ENCODE measurements at places on chromosomes 4 and X.

DNA sequence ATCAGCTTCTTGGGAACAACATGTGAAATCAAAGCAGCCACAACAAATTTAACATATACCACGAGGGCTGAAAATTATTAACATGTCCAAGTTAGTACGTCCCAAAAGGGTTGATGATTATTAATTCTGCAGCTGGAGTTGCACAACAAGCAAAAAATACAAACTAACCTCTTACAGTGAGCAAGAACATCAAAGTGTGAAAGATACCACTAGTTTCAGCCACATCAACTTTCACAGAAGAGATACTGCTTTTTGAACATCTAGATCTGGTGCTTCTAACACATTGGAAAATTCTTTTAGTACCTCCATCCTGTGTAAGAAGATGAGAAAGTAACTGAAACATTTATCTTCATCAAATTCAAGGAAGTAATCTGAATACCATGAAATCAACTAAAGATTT lies 334.1 kb downstream of the PCDH7 start:
- DNase-seq: no peak

GRCh38 chrX:102498732-102499131 lies 17.8 kb downstream of the TMSB15A start:
- no peak for DNase-seq

- DNase-seq: no peak
Observed at GRCh38 chr4:68927165-68927564, 24.4 kb downstream of the UGT2A3 start.

GRCh38 chrX:107454302-107454701 lies 4.8 kb downstream of the FRMPD3 start:
- DNase-seq: no peak

DNA sequence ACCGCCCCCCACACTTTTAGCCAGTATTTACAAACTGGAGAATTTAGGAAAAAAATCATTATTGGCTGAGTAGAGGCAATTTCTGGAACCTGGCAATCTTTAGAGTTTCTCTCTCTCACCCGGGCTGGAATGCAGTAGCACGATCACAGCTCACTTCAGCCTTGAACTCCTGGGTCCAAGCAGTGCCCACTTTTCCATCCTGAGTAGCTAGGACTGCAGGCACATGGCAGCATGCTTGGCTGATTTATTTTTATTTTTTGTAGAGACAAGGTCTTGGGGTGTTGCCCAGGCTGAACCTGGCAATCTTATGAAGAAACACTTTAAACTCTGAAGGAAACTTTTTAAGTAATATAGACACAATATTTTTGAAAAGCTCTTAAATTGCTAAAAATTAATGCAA lies 120.1 kb downstream of the AFF1 start:
- no peak for DNase-seq

DNA sequence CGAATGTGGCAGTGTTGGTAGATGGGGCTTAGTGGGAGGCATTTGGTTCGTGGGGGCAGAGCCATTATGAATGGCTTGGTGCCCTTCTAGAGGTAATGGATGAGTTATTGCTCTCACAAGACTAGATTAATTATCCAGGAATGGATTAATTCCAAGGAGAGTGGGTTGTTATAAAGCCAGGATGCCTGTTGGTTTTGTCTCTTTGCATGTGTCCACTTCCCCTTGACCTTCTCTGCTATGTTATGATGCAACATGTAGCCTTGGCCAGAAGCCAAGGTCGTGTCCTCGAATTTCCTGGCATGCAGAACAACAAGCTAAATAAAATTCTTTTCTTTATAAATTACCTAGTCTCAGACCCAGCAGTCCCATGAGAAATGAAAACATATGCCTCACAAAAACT lies 111.2 kb upstream of the PLS3 start:
- no peak for DNase-seq

All from GM12892 (cell line).